GF-D8 (cell line): ENCODE measurements at places on chromosomes 3 and 15.

DNA sequence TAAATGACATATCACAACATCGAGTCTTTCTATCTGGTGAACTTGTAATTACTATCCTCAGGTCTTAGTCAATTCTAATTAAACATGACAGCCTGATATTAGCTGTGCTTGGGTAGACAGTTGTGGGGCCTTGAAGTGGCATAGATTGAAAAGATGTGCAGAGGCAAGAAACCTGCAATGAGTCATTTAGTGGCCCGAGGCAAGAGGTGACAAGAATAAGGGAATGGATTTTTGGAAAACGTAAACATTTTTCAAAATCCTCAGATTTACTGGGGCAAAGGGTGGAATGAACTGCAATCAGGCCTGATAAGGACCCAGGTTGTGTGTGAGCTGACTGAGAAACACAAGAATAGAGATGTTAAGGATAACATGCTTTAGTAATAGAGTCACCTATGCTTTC lies 29.5 kb upstream of the ULK4 start:
- DNase-seq: no peak

DNA sequence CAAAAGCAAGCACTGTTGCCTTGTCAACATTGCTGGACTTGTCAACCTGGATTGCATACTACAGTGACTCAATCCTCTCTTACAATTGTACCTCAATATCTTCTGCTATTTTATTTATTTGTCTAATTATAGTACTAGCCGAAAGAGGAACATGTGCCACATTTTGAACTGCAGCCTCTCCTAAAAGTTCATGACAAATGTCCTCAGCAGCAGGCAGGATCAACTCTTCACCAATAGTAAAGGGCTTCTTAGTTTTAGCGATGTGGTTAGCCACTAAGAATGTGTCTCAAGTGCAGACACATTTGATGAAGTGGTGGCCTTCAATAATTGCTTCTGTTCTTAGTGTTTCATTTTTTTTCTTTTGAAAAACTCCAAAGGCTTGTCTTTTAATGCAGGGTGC lies 13.2 kb downstream of the DOCK3 start:
- no peak for DNase-seq

GRCh38 chr3:125098611-125099291 lies 43.0 kb upstream of the HEG1 start:
- no peak for DNase-seq

DNA sequence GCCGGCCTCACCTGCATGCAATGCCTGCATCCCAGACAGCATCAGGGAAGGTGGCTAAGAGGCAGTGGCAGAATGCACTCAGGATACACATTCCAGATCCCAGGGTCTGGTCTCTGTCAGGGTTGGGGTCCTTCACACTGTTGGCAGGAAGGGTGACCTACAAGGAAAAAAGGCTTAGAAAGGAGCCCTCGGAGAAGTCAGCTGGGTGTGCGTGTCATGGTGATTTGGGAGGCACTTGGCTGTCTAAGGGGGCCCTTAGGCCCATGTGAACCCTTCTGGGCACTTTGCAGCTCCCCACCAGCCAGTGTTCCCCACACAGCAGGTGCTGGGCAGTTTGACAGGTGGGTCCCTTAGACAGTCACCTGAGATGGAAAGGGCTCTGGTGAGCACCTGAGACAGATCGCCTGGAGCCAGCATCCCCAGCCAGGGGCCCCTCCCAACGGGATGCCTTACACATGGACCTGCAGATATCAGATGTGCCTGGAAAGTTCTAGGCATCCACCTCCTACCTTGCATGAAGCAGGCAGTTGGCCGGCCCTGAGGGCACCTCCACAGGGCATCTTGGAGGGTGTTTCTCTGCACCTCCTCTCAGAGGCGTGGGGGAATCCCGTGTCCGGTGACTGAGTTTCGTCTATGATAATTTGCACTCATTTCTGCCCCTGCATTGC lies 131.6 kb downstream of the LRRK1 start:
- no peak for DNase-seq

- DNase-seq: no peak
Observed at GRCh38 chr3:72161881-72162595, 377.1 kb upstream of the PROK2 start.

GRCh38 chr3:139111392-139112229 lies 66.9 kb upstream of the PRR23C start:
- no peak for DNase-seq

DNA sequence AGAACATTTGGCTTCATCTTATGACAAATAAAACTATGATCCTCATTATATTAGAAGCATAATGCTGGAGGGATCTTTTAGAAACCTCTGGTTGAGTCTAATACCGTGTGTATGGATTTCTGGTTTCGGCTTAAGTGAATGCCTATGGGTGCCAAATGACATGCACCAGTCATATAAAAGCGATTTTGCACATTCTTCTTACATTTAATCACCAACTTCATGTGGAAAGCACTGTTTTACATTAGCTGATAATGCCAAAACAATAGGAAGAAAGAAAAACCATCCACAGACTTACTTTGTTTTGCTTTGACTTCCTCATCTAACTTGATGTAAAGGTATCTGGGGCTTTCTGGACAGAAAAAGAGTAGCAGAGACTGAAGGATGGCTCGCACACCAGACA lies 20.9 kb downstream of the SLC2A2 start:
- no peak for DNase-seq

DNA sequence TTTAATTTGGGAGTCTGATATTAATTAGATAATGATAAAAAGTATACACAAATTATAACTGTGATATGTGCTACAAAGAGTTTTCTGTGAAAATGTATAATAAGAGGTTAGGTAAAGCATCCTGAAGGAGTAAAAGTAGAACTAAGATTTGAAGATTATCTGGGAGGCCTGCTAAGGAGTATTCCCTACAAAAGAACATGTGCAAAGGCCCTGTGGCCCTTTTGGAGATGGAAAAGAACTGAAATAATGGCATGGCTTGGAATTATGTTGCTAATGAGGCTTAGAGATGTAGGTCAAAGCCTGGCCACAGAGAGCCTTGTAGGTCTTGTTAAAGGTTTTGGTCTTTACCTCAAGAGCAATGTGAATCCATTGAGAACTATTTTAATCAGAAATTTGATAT lies 82.0 kb downstream of the ZIC4 start:
- DNase-seq: no peak

DNA sequence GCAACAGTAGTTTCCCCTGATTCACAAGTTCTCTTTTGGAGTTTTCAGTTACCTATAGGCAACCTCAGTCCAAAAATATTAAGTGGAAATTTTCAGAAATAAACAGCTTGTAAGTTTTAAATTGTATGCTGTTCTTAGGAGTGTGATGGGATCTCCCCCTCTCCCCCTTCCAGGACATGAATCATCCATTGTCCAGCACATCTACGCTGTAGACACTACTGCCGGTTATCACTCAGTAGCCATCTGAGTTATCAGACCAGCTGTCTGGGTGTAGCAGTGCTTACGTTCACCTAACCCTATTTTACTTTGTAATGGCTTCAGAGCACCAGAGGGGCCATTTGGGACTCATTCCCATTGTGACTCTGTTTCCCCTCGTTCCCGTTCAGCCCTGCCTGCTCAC lies 96.7 kb upstream of the PLXNA1 start:
- DNase-seq: no peak

GRCh38 chr3:66989860-66990696 lies 8.0 kb upstream of the KBTBD8 start:
- DNase-seq: no peak
